ENCODE measurements at places on chromosomes 13 and 19.

DNA sequence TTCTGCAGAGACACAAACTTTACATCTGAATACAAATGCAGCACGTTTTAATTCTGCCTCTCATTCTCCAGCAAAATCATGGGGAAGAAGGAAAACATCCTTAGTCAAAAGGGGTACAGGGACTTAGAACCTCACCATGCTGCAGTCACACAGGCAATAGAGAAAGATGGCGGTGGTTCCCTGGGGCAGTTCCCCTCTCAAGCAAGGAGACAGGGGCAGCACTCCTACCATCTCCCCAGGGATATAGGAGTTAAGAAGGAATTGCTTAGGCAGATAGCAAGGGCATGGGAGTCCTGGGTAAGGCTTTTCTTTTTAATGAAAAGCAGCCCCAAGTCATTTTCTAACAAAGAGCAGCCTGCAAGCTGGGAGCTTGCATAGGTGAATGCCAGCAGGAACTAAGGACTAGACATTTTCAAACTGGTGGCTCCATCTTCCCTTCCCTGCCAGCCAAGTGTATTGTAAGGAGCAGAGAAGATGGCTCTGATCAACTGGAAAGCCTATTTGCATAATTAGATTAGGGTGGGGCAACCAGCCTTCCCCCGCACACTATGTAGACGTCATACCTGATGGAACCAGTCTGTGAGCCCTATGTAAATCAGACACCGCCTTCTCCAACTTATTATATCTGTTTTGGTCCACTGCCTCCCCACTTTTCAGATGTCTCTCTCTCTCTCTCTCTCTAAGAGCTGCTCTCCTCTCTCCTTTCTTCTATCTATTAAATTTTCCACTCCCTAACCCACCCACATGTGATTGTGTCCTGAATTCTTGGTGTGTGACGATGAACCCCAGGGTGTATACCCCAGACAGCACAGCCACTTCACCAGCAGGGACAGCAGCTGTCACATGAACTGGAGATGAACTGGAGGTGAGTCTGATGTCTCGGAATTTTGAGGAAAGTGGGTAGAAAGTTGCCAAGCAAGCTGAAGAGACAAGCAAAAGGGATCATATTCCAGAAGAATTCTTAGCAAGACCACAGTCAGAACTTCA lies 514.5 kb downstream of the IRS2 start:
- no peak for DNase-seq

- no peak for DNase-seq
Measured at GRCh38 chr13:38008636-38009035, 139.1 kb upstream of the TRPC4 start.

DNA sequence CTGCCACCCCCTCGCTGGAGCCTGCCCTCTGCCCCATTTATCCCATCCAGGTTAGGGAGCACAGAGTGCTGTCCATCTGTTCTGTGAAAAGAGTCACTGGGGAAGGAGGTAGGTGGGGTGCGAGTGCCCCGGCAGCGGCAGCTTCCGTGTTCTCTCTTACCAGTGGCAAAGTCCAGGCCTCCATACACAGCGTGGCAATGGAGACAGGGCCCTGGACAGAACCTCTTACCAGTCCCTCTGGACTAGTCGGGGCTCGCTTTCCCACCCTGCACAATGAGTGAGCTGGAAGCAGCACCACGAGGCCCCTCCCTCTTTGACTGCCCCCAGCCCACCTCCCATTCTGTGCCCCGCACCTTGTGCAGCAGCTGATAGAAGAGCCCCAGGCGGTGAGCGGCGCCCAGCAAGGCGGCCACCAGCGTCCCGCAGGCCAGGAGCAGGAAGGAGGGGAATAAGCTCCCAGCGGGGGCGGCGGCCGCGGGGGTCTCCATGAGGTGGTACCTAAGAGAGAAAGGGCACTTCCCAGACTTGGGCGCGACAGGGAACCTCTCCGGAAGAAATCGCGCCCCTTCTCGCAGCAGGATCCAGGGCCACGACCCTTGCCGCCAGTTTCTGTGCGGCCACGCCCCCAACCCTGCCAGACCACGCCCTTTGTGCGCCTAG lies 17.5 kb downstream of the SYDE1 start:
- DNase-seq, result peak; percentile 8

GRCh38 chr13:73772449-73773167 lies 361.6 kb downstream of the KLF12 start:
- DNase-seq, result no peak

DNA sequence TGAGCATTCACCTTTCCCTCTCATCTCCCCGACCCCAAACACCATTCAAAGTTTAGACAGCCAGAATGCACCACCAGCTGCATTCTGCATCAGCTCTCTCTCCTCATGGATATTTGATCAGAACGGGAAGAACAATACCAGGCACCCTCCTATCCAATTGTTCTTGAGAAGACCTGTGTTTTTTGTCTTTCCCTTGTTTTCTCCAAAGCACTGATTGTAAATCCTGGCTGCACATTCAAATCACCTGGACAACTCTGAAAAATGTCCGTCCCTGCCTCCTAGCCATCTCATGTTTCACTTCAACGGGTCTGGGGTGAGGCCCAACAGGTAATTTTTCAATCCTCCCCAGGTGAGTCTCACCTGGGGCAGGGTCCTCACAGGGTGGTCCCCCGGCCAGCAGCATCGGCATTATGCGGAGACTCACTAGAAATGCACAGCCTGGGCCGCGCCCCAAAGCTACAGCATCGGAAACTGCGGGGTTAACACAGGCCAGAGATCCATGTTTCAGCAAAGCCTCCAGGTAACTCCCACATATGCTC lies 5.5 kb downstream of the IRS2 start:
- no peak for DNase-seq

- DNase-seq, result no peak
Measured at GRCh38 chr13:21232196-21232595, 55.7 kb downstream of the MRPL57 start.

DNA sequence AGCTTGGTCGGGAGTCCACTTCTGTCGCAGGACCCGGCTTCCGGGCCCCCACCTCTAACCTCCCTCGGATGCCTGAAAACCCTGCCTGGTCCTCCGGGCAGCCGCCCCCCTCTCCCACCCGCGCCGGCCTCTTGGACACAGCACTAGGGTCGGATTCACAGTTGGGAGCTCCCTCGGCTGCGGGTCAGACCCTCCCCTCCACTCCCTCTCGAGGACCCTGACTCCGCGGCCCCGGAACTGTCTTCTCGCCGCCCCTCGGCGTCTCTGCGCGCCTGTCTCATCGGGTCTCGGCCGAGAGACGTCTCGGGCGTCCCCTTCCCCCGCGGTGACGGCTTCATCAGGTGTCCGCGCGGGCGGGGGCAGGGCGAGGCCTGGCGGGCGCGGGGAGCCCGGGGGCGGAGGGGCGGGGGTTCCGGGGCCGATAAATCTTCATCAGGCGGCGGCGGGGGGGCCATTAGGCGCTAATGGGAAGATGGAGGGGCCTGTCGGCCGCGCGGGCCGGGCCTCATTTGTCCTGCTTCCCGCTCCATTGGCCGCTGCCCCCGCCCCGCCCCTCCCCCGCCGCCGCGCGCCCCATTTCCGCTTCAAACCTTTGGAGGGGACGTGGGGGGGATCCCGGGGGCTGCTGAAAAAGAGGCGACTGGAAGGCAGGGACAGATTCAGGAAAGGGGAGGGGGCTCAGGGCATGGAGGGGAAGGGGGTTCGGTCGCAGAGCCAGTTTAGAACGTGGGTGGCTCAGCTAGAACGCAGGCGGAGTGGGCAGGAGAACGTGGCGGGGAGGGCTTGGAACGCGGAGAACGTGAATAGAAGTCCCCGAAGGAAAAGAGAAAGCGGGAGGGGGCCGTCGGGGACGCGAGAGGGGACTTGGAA lies 11.8 kb upstream of the ERFL start:
- peak; percentile 55 for DNase-seq

DNA sequence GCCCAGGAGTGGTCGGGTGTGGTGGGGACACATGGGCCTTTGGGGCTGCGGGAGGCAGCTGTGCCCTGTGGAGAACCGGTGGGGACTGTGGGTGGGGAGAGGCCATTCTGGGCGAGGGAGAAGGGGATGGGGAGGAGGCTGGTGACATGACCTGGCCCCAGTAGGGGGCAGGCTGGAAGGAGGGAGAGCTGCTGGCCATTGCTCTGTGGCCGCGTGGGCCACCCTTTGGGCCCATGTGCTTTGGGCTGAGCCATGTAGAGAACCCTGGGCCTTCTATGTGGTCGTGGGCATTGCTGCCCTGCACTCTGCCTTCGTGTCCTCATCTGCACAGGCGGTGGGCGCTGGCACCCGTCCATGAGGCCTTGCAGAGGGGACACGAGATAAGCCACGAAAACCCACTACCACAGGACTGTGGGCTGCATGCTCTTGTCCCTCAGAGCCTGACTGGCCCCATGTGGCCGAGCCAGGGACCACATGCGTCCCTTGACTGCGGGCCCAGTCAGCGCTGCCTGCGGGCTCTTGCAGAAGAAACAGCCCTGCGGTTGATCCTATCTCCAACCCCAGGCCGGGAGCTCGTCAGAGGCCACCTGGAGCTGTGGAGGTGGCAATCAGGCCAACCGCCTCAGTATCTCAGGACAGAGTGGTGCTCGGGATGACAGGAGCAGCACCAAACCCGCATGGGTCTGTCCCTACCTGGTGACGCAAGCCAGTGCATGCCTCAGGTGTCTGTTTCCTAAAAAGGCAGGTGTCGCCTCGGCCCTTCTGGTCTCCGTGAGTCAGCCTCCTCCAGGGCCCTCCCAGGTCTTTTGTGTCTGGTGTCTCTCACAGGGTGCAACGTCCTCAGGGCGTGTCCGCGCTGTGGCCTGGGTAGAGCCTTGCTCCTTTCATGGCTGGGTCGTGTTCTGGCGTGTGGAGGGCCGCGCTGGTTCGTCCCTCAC lies 14.3 kb downstream of the FZR1 start:
- DNase-seq, result no peak

GRCh38 chr13:66348745-66349690 lies 881.1 kb downstream of the PCDH9 start:
- DNase-seq, result no peak

DNA sequence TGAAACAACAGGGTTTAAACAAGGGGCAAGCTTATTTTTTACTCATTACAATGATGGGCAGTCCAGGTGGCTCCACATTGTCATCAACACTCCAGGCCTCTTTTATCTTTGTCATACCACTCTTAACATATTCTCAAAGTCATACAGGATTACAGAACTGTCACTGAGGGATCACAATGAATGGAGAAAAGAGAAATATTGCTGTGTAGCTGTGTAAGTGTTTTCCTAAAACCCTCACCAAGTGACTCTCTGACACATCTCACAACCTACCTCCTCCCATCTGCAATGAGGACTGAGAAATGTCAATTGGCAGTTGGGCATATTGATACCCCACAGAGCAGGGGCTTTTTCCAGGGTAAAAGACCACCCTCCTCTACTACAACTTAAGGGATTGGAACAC lies 562.1 kb downstream of the TBC1D4 start:
- no peak for DNase-seq

DNA sequence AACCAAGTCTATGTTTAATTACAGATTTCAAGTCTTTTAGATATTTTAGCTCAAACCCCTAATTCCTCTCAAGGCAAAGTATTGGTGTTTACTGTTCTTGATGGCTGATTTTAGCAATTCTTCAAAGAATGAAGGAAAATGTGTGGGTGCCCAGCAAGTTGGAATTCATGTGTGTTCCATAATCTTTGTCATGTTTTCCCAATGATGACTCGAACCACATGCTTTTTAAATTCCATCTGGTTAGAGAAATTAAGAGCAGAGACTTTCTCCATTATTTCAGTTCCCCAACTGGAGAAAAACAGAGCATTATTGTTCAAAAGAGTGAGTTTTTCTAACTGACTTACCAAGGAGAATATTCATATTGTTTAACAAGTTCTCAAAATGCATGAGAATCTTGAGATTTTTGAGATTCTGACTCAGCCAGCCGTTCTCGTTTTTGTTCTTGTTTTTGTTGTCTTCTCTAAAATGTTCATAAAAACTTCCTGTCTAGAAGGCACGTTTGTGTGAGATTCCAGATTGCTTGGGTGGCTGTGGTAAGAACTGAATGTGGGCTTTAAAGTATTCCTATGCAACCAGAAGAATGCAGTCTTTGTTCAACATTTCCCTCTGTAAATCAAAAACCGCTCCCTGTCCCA lies 404.7 kb downstream of the IRS2 start:
- DNase-seq, result no peak

- no peak for DNase-seq
Measured at GRCh38 chr13:108917581-108917980, 288.2 kb downstream of the MYO16 start.

DNA sequence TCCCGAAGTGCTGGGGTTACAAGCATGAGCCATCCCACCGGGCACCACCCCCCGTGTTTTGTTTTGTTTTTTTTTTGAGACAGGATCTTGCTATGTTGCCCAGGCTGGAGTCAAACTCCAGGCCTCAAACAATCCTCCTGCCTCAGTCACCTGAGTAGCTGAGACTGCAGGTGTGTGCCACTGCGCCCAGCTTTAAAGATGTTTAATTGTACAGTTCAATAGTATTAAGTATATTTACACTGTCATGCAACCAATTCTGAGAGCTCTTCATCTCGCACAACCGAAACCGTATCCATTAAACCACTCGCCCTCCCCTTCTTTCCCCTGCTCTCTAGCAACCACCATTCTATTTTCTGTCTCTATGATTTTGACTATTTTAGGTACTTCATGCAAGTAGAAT lies 15.6 kb downstream of the NUCB1 start:
- DNase-seq, result no peak

- peak; percentile 51 for DNase-seq
Measured at GRCh38 chr19:48997972-48998371, 4.3 kb downstream of the RUVBL2 start.

- peak; percentile 33 for DNase-seq
Measured at GRCh38 chr13:90867336-90867683, 480.2 kb upstream of the MIR17HG start.

GRCh38 chr13:72643311-72643989 lies 84.0 kb downstream of the MZT1 start:
- peak; percentile 18 for DNase-seq

DNA sequence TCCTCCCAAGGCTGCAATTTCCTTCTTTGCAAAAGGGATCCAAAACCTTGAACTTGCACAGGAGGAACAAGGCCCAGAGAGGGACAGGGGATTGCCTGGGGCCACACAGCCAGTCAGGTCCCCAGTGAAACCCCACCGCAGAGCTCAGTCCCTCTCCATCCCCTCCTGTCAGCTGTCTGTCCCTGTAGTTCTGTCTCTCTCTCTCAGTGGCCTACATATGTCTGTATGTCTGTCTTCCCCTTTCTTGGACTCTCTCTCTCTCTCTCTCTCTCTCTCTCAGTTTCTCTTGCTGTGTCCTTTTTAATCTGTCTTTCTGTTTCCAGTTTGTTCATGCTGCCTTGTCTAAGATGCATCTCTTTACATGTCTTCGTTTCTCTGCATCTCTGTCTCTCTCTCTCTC lies 11.5 kb downstream of the CEACAM19 start:
- DNase-seq, result no peak

GRCh38 chr13:53382008-53382407 lies 353.4 kb downstream of the OLFM4 start:
- no peak for DNase-seq

All from CD4-positive, alpha-beta T cell treated with Interleukin-1 beta for 1 hour (primary cell).